ENCODE measurements at places on chromosomes 2 and 18. TPM values are rescaled to one million over a fixed set of nuclear protein-coding genes. Genes with fewer than 3 reads are reported as not detected.

DNA sequence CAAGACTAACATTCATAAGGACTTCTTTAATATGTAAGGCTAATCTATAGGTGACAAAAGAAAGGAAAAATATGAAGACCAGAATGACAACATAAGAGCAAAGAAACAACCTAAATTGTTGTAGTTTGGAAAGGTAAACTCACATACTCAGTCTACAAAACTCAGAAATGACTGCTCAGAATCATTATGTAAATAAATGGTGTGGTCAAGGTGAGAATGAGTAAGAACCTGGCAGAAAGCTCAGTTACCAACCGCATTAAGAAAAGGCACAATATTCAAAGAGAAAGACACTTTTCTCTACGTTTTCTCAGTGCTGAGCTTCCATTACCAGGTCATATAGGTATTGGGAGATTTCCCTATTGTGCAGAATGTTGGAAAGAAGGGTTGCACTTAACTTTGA is 15.8 kb downstream of the ATF2 start:
- no peak for DNase-seq

DNA sequence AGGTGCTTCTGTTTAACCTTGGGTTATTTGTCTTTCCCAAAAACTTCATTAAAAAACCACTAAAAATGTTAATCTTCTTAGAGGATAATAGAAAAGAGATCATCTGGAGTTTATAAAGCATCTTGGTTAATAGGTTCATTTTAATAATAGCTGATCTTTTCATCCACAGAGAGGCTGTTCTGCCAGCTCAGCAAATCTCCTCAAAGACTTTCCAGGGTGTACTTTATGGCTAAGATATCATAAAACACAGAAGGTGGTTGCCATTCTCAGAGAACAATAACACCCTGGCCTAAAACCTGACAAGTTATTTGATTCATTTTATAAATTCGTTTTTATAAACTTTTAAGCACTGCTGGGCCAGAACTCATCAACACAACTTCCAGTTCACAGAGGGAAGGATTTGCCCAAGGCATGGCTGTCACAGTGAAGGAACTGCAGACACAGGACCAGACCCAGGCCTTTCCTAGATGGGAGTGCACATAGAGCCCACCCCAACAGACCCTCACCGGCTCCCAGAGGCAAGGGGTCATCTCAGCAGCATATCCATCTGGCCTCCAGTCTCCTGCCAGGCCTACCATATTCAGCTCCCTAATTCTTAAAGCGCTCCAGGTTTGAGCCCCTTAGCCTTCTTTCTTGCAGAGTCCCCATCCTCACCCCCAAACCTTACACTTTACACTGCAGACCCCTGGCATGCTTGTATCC is 203.4 kb upstream of the RAB6C start:
- DNase-seq = no peak

GRCh38 chr2:57936216-57936615 is 110.4 kb upstream of the VRK2 start:
- DNase-seq = no peak

DNA sequence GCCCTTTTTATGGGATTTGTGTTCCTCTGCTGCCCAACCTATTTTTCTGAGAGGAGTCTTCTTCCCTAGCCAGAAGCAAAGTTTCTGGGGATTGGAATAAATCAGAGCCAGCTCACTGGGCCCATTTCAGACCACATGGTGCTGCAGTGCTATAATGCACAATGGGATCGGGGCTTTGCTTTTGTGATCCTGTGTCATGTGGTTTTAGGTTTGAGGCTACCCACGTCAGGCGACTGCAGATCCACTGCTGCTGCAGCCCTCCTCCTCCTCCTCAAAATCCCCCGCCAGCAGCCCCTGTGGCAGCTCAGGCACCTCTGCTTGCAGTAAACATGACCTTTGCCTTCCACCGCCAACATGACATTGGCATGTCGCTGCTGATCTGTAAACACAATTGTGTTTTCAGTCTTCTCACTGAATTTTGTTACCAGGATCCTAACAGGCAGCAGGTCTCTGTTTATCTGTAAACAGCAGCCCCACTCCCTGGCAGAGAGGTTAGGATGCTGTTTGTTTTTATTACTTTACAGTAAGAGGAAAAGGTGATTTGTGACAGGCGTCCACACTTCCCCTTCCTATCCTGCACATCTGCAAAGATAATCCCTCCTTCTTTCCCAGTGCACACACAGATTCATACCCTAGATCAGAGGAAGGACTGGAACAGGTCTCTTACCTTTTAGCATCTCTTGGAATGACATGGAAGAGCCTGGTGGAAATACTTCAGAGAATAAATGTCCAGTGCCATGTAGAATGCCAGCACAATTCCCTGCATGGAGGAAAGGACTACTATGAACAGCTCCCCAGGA is 130.8 kb downstream of the FOXI3 start:
- no peak for DNase-seq

DNA sequence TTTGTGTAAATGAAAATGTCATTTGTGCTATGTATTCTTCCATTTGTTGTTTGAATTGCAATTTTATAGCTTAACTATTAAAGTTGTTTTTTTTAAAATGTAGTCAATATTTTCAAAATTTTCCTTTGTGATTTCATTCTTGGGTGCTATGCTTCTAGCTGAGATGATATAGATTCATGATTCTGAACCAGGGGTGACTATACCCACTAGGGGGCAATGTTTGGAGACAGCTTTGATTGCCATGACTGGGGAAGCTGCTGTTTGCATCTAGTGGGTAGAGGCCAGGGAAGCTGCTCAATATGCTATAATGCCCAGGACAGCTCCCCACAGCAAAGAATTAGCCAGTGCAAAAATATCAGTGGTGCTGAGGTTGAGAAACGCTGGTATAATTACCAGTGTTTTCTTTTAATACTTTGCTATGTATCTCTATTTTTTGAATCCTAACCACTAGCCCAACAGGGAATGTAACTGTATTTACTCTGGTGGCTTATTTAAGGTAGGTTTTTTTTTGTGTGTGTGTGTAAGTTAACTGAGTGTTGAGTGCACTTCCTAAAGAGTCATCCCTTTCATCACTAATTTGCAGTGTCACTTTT is 99.7 kb downstream of the MEP1B start:
- peak; percentile 41 for DNase-seq

DNA sequence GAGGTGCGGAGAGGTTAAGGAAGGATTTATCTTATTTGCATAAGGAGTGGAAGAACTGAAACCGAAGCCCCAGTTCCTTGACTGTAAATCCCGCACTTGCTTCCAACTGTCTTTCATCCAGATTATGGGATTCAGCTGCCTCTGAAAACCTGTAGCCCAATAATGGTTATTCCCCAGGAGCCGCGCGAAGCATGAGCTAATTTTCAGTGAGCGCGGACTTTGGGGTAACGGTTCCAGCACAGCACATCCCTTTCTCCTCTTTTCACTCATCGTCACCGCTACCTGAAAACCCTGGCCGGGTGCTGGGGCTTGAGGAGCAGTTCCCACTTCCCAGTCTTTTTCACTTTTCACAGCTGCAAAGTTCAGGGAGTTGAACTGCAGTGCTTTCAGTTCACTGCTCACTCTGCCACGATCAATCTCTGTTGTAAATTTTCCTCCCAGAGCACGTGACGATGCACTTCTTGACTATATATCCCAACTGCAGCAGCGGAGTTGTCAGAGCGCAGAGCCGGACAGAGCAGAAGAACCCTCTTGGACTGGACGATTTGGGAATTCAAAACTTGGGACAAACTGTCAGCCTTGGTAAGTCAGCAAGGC is at the start of gene KCNE4:
Gene KCNE4 (plus strand): TSS at position 498 of the 597 bp plus-strand sequence. CDS start 641 bp downstream, outside the sequence.
- peak; percentile 34 for DNase-seq

- DNase-seq = peak; percentile 56
These were observed 8.6 kb downstream of the SH3BP4 start for GRCh38 chr2:234960175-234961088.

DNA sequence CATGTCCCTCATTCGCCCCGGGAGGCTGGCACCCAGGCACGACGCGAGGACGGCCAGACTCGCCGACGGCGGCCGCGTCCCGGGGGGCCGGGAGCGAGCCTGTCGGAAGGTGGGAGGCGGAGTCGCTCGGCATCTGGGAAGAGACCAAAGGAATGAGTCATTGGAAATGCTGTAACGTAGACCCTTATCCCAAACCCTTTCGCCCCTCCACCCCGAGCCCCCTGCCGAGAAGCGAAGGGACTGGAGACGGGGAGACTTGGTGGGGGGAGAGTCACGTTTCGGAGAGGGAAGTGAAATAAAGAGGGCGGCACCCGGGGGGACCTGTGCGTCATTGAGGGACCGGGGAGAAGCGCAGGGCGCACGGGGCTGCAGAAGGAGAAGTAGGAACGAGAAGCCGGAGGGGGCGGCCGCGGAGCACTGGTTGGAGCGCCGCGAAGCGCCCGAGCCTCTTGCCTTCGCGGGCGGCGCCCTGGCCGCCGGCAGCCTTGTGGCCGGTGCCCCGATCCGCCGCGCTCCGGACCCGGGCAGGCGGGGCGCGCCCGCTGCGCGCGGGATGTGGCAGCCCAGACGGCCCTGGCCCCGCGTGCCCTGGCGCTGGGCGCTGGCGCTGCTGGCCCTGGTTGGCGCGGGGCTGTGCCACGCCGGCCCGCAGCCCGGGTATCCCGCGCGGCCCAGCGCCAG is at the start of gene EMILIN2:
Gene EMILIN2 (plus strand): TSS at position 371 of the 681 bp plus-strand sequence. CDS start 183 bp downstream, at position 554.
- peak; percentile 31 for DNase-seq

DNA sequence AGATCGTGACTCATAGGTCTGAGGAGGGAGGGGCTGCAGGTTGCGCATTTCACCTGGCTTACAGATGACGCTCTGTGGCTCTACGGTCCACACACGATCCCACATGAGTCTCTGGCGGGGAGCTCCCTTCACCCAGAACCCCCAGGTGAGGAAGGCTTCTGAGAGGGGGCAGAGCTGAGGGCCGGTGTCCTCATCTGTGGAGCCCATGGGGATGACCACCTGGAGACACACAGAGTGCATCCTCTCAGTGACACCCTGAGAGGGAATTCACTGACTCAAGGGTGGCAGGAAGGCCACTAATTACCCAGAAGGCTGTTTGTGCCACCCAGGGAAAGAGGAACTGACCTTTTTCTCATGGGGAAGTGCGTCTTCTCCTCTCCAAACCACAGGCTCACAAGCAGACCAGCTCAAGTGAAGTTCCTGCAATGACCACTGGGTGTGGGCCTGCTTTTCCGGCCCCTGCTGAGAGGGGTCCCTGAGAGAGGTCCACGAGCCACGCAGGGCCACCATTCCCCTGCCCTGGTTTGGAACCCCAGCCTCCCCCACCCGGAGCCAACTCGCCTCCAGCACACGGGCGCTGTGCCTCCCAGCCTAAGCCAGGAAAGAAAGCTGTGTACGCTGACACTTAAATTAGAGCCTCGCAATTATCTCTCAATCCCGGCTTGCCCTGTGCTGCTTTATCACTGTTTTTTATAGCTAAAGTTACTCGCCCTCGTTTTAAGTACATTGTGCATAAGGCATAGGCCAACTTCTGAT is 114.1 kb downstream of the BCL11A start:
- DNase-seq = no peak

GRCh38 chr2:197414515-197414914 is 20.3 kb downstream of the SF3B1 start:
- no peak for DNase-seq

DNA sequence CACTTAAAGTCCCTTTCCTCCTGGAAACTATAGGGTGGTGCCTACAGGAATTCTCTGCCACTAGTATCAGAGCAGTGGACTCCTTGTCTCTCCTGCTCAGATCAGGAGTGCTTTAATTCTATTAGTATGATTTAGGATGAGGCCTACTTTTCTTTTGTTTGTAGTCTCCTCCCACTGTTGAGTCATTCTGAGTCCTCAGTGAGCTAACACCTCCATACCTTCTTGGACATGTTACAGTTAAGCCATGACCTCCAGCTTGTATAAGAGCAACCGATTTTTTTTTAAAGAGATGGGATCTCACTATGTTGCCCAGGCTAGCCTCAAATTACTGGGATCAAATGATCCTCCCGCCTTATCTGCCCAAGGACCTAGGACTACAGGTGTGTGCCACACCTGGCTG is 48.7 kb upstream of the OTOF start:
- no peak for DNase-seq

GRCh38 chr2:150387586-150388288 is 99.7 kb downstream of the RND3 start:
- peak; percentile 14 for DNase-seq

DNA sequence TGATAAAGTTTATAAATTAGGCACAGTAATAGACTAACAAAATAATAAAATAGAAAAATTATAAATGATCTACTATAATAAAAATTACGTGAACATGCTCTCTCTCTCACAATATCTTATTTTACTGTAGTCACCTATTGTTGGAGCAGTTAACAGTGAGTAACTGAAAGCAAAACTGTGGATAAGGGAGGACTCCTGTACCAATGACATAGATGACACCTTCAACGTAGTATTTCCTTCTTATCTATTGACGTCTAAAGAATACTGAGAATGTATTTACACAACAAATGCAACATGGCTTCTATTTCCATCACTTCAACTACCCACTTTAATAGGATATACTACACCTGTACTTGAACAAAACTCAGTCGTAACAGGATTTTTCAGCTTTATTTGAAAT is 31.5 kb downstream of the HNRNPLL start:
- no peak for DNase-seq

GRCh38 chr2:235784788-235785187 is 290.9 kb downstream of the AGAP1 start:
- DNase-seq = no peak

GRCh38 chr18:59264121-59264571 is 9.1 kb downstream of the RAX start:
- peak; percentile 30 for DNase-seq

GRCh38 chr2:66789741-66790140 is 354.8 kb downstream of the MEIS1 start:
- DNase-seq = peak; percentile 2

DNA sequence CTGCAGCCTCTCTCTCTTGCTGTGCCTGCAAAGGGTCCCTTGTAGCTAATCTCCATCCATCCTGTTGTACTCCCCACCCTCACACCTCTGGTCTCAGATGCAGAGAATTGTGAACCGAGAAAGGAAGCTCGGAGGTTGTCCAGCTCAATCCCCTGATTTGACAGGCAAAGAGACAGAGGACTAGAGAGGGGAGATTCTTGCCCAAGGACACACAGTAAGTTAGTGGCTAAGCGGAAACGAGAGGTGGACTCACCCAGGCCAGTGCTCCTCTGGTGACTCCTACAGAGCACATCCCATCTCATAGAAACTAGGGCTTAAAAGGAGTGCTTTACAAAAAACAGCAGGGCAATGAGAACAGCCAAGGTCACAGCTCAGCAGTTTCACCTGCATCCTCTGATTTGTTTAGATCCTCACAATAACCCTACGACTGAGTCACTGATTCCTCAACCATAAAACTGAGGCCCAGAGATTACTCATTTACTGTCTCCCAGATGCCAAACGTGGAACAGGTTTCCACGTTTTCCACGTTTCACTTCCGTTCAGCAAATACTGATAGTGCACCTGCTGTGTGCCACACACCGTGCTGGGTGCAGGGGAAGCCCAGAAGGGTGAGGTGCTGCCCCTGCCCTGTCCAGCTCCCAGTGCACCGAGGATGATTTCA is 22.1 kb downstream of the EHD3 start:
- DNase-seq = no peak

Gene LOXHD1
- total RNA-seq = not detected

Gene STPG4
- total RNA-seq = not detected

Gene TMEM163
- 0.34 TPM for total RNA-seq

Gene TANC1
- 19.3 TPM for total RNA-seq

Gene KCNF1
- not detected for total RNA-seq

Gene PARD6G
- total RNA-seq = 1.3 TPM

Gene SERPINB3
- not detected for total RNA-seq

Gene COL3A1
- 9.3 TPM for total RNA-seq
